ENCODE measurements at places on chromosomes 16 and 17.

DNA sequence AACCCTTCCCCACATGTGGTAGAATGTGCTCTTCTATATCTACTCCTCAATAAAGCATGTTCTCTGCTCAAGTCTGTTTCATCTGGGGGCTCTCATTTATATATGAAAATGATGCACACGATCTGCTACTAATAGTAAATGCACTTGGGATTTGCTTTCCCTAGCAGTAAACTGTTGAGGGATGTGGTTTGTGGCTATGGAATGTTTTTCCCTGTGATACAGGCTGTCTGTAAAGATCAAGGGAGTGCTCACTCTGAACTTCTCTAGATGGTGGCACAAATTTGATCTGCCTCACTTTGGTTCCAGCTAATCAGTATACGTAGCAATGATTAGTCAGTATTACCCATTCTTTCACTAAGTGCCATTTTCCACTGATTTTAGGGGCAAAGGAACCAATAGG is 18.8 kb downstream of the TAC4 start:
- DNase-seq = no peak

DNA sequence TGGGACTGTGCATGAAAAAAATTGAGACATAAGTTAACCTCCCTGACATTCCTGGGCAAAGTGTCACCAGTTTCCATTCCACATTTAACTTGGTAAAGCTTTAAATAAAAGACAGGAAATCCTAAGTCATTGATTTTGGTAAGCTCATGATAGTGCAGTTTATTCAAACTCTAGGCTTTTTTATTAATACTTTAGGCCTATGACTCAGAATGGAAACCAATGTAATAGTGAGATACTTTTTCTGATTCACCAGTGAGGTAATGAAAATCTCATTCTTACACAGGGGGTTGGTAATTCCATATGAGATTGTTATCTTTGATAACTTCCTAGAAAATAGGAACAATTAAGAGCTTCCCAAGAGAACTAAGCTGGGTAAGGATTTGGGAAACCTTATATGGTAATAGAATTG is 91.1 kb downstream of the NLK start:
- no peak for DNase-seq

GRCh38 chr16:86252596-86252995 is 257.7 kb upstream of the FOXF1 start:
- DNase-seq = no peak

GRCh38 chr16:4320571-4321137 is 4.8 kb downstream of the GLIS2 start:
- DNase-seq = no peak

DNA sequence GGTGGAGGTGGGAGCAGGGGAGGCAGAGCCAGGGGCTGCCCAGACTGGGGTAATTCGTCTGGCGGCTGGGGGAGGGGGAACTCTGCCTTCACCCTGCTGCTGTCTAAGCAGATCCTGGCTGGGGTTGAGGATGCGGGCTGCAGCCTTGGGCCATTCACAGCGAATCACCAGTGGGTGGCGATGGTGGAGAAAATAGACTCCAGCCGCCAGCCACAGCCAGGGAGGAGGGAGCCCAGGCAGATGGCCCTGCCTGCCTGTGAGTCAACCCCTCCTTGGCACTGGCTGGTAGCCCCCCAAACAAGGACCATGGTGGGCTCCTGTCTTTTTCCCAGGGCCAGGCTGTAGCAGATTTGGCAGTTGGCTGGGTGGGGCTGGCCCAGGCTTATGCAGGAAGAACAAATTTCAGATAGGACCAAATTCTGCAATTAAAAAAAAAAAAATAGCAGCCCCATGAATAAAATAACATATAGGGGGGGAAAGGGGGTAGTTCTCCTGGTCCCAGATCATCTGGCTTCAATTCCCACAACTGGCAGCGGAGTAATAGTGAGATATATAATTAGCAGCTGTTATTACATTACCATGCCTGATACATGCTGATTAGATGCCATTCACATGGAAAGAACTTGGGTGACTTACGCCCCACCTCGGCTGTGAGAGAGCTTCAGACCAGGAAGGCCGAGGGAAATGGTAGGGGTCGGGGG is 41.5 kb upstream of the CDH5 start:
- DNase-seq = no peak

DNA sequence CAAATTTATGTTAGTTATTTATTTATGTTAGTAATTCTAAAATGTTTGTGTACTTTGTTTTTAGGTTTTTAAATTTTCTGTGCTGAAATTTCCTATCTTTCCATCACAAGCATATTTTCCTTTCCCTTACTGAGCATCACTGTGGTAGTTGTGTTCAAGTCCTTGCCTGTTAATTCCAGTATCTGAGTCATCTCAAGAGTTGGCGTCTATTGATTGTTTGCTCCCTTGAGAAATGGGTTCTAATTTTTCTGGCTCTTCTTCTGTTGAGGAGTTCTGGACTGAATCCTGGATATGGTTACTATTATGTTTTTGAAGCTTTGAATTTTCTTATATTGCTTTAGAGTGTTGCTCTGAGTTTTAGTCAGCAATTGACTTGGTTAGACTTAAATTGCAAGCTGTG is 56.3 kb downstream of the GAN start:
- DNase-seq = no peak

DNA sequence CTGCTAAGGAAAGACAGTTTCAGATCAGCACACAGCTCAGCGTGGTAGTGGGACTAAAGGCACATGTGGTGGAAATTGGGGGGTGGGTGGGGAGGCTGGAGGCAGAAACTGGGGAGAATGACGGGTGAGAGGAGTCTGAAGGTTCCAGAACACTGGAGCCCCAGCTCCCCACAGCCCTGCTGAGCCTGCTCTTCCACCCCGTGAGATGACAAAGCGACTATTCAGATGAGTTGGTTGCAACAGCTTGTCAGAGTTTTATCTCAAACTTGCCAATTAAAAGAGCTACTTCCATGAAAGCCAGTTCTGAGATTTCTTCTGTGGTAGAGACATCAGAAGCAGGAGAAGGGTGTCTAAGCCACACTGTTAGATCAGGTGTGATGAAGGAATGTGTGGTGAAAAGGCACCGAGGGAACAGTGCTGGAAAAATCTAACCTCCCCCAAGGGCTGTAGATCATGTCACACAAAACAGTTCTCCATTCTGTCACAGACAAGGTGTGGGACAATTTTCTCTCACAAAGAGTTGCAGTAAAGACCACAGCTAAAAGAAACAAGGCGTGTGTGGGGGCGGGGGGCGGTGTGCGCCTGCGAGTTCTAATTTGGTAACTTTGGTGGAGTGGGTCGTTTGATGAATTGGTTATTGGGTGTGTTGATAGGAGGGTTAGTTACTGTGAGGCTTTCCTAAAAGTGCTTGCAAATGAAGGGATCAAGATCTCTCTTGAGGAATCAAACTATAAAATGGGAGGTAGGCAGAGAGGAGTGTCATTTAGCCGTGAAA is 39.0 kb downstream of the CCDC182 start:
- DNase-seq = no peak

GRCh38 chr16:89261691-89262563 is 44.4 kb downstream of the ZNF778 start:
- no peak for DNase-seq

GRCh38 chr16:85337910-85338637 is 225.8 kb upstream of the CIBAR2 start:
- no peak for DNase-seq

GRCh38 chr17:47850692-47851573 is at the start of gene SP6:
SP6 (minus strand) TSS chr17:47851163; CDS start chr17:47848429, 2,734 bp downstream.
- DNase-seq = peak; percentile 61

DNA sequence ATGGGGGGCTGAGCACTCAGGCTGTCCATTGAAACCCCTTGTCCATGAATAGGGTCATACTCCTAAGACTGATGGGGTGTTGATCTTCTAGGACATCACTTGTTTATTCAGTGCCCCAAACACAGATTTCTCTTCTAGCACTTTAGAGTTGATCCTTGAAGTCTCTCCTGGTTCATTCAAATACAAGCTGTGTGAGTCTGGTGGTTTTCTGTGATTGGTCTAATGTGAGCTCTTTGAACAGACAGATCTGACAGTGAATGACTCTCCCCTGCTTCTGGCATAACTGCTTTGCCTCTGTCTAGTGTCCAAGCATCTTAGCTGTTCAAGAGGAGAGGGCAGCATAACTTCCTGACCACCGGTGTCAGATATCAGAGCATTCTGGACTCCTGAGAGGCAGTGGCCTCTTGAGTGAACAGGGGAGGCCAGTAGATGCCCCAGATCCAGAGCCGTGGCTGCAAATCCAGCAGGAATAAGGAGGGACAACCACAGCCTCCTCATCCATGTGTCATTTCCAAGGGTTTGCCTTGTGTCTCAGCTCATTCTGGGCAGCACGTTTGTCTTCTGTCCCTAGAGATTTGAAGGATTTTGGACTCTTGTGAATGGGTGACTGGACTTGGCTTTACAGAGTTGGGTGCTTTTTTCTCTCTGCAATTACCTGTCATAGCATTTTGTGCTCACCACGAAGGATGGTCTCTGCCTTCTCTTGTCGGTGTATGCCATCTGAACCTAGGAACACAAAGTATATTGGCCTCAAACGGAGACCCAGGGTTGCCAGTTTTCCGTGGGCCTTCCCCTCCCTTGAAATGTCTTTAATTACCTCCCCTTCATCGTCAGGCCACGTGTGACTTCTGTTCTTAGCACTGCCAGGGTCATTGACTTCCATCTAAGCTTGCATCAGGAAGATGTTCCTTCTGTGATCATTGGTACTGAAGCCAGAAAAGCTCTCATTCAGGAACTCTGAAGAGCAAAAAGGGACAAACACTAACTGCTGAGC is 13.9 kb upstream of the CLEC18C start:
- DNase-seq = no peak

- DNase-seq = no peak
These were observed 31.8 kb downstream of the SCNN1B start for GRCh38 chr16:23333831-23334456.

GRCh38 chr17:76642032-76642561 is 1.5 kb downstream of the ST6GALNAC1 start:
- DNase-seq = no peak

- no peak for DNase-seq
These were observed 180.9 kb downstream of the AIPL1 start for GRCh38 chr17:6254036-6254435.

GRCh38 chr16:86739808-86740207 is 161.5 kb downstream of the FOXL1 start:
- DNase-seq = peak; percentile 12

DNA sequence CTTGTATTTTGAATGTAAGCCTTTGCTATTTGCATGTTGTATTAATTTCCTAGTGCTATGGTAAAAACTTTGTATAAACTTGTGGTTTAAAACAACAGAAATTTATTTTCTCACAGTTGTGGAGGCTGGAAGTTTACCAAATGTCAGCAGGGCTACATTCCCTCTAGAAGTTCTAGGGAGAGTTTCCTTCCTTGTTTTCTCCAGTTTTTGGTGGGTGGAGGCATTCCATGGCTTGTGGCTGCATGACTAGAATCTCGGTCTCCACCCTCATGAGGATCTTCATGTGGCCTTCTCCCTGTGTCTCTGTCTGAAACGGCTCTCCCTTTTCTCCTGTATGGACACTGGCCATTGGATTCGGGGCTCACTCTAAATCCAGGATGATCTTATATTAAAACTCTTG is 482.2 kb upstream of the GOT2 start:
- no peak for DNase-seq

Measured in psoas muscle (tissue), 8 donors.